Activated T-cell treated with anti-CD3 and anti-CD28 coated beads, Interleukin-2, amount 50 U/mL, for 72 hours (primary cell): ENCODE measurements at places on chromosomes 12 and 14. TPM values are rescaled to one million over a fixed set of nuclear protein-coding genes. Genes with fewer than 3 reads are reported as not detected.

RND1 gene
- total RNA-seq: 5.5 TPM

MYH6 gene
- 0.65 TPM for total RNA-seq

OTX2 gene
- not detected for total RNA-seq

BMAL2 gene
- 16.1 TPM for total RNA-seq

CLEC2B gene
- total RNA-seq: 28.0 TPM
